Left renal pelvis (tissue), 4 donors: ENCODE measurements at places on chromosomes 16 and 17. TPM values are rescaled to one million over a fixed set of nuclear protein-coding genes. Genes with fewer than 3 reads are reported as not detected.

Gene TBC1D3K
- not detected for polyA plus RNA-seq

Gene PRAC1
- polyA plus RNA-seq = not detected

Gene BPTF
- polyA plus RNA-seq = 110 TPM

Gene MPP2
- polyA plus RNA-seq = 7.7 TPM

Gene C16orf92
- polyA plus RNA-seq = not detected

Gene NOG
- 0.78 TPM for polyA plus RNA-seq

Gene MC1R
- polyA plus RNA-seq = 3.6 TPM

DNA sequence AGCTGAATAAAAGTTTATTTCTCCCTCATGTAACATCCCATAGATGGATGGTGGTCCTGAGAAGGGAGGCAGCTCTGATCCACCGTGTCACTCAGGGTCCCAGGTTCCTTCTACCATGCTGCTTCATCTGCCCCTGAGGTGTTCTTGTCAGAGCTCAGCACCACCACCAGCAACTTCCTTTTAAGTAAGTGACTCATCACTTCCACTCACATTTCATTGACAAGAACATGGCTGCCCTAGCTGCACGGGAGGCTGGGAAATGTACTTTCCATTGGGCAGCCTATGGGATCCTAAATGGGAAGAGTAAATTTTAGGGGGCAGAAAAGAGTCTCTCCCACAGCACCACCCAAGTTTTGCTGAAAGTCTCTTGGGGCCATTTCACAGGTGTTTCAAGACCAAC is 134.7 kb downstream of the USP31 start:
- DNase-seq = no peak

- DNase-seq = no peak
Measured at GRCh38 chr17:67644061-67644460, 73.7 kb upstream of the NOL11 start.

GRCh38 chr17:44917456-44917855 is 2.2 kb upstream of the GFAP start:
- no peak for DNase-seq

- no peak for DNase-seq
Measured at GRCh38 chr16:85652431-85653221, 36.1 kb downstream of the GINS2 start.

- DNase-seq = no peak
Measured at GRCh38 chr16:67204076-67204475, 5.1 kb downstream of the ELMO3 start.

DNA sequence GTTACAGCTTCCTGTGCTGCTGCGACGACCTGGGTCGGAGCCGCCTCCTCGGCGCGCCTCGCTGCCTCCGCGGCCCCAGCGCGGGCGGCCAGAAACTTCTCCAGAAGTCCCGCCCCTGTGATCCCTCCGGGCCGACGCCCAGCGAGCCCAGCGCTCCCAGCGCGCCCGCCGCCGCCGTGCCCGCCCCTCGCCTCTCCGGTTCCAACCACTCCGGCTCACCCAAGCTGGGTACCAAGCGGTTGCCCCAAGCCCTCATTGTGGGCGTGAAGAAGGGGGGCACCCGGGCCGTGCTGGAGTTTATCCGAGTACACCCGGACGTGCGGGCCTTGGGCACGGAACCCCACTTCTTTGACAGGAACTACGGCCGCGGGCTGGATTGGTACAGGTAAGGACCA is 746 bp downstream of the HS3ST2 start:
- no peak for DNase-seq

DNA sequence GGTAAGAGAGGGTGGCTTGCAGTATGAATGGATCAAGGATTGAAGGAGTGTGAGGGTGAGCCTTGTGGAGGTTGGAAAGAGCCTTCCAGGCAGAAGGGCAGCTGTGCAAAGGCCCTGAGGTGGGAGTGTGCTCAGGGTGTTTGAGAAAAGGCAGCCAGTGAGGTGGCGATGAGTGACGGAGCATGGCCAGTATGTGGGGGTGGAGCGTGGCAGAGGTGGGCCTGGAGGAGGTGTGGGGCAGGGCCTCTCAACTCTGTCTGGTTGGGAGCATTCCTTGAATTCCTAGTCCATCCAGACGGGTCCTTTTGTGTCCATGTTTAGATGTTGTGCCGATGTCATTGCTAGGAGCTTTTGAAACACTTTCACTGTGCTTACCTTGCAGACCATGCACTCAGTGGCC is 51.3 kb downstream of the EPN2 start:
- peak; percentile 16 for DNase-seq

DNA sequence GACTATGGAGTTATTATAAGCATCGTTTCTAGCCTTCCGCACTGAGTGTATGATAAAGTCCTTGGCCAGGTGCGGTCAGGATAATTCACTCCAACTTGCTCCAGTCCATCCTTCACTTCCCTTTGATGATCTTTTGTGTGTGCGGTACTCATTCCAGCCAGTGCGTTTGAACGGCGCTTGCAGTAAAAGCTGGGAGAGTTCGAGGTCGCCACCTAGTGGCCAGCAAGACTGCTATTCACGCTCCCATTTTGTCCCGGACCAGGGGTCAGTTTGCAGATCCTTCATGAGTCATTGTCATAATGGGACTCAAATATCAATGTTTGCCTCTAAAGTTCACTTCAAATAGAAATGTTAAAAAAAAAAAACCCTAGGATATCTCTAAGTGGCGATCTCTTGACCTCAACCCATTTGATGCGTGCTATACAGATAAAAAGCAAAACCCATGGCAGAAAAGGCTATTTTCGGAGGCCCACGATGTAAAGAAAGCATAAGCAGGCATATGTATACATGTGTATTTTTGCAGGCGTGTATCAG is 417.1 kb downstream of the TMEM114 start:
- DNase-seq = peak; percentile 72

DNA sequence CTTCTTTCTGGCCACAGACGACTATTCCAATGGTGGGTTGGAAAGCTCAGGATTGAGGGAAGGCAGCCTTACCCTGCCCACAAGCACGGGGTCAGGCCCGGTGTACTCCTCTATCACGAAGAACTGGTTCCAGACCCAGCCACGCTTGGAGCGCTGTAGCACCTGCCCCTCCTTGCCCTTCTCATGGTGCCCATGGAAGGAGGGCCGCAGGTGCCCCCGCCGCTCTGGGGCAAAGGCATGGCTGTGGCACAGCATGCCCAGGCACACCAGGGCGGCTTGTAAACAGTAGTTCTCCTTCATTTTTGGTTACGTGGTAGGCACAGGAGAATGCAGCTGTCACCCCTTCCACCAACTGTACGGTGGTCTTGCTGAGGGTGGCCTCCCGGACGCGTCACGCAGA is 117.3 kb downstream of the CDH11 start:
- no peak for DNase-seq

DNA sequence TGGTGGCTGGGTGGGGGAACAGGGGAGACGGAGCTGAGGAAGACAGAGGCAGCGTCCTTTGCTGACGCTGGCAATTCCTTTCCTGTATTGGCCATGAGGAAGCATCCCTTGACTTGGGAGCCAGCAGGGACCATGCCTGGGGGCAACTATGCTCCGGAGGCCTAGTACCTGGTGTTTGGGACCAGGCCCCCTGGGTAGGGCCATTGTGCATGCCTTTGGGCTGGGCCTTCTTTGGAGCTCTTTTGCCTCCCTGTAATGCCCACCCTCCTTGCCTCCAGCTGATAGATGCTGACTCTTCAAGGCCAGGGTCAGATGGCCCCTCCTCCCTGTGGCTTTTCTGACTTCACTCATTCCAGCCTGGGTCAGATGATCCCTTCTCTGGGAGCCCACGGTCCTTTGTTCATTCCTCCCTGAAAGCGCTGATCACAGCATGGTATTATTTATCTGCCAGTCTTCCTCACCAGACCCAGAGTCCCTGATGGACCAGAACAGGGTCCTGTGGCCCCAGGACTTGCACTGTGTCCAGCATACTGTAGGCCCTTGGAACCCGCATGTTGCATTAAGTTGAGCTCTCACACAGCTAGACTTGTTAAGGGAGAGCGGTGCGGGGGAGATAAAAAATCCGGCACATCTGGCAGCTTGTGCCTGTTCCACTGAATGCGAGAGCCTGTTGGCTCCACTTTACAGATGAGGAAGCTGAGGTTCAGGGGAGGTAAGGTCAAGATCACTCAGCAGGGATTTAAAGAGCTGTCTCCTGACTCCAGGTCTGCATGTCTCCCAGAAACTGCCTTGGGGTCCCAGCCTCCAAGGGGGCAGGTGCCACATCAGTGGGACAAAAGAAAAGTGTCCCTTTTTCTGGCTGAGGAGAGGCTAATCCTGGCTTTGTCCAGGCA is 2.9 kb downstream of the STARD3 start:
- DNase-seq = no peak

GRCh38 chr16:70605283-70605657 is 41.1 kb upstream of the IL34 start:
- no peak for DNase-seq

- DNase-seq = no peak
Measured at GRCh38 chr17:36707904-36708303, 106.5 kb downstream of the MRM1 start.

GRCh38 chr17:83194761-83195329 is 115.4 kb downstream of the METRNL start:
- no peak for DNase-seq

- no peak for DNase-seq
Measured at GRCh38 chr16:50463581-50464324, 84.4 kb upstream of the NKD1 start.

GRCh38 chr17:5241861-5242671 is 7.4 kb upstream of the SCIMP start:
- no peak for DNase-seq

- DNase-seq = no peak
Measured at GRCh38 chr17:36602030-36602748, 806 bp downstream of the MRM1 start.

GRCh38 chr17:7465597-7466275 is 13.7 kb downstream of the ZBTB4 start:
- no peak for DNase-seq

DNA sequence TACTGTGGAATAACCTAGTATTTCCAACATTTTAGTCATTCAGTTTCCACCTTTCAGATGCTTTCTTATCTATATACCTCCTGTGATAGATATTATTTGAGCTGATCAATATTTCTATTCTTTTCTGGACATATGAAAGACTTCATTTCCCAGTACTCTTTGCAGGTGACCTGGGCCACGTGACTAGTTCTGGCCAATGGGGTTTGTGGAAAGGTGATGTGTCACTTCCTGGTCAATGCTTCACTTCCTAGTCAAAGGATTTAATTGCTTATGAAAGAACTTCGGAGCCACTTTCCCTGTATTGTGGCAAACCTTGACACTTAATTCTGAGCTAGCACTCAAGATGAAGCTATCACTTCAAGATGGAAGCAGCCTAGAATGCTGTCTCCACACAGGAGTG is 248.9 kb upstream of the FOXF1 start:
- DNase-seq = no peak

- DNase-seq = no peak
Measured at GRCh38 chr16:79897453-79898146, 297.1 kb upstream of the MAF start.

DNA sequence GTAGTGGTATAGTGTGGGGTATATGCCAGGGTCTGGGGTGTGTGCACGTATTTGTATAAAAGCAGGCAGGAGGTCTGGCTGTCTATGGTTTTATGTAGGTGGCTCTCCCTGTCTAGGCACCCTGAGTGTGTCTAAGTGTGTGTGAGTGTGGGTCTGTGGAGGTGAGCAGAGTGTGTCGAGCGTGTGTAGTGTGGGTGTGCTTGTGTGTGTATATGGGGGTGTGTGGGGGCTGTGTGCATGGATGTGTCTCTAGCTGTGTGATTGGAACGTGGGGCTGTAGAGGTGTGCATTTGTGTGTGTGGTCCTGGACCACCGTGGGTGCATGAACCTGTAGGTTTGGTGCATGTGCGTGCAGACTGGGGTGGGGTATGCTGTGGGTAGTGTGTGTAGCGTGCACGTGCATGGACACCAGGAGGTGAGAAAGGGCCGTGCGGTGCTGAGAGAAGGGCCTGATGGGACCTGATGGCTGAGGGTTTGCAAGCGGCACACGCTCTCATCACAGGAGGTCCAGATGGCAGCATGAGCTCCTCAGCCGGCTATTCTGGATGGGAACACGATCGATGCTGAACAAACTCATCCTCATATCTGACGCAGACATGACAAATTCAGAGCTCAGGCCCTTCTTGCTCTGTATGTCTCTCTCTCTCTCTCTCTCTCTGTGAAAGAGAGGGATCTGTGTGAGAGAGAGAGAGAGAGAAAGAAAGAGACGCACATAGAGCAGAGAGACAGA is 27.7 kb downstream of the SPACA3 start:
- DNase-seq = no peak

- DNase-seq = peak; percentile 45
Measured at GRCh38 chr17:72985882-72986720, 106.4 kb downstream of the SLC39A11 start.

DNA sequence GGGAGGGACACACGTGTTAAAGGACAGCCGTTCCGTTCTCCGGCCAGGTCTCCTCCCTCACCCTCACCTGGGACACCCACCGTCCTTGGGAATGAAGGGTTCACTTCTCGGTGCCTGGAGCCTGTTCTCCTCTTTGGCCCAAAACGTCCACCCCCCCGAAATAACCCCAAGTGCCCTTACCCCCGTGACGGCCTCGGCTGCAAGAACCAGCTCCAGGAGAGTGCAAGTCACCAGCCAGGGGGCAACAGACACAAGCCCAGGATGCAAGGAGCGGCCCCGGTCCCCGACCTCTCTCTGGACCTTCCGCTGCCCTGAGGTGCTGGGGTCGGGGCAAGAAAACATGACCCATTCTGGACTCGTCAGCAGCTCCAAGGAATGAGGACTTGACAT is 20.0 kb upstream of the UBE2I start:
- no peak for DNase-seq

DNA sequence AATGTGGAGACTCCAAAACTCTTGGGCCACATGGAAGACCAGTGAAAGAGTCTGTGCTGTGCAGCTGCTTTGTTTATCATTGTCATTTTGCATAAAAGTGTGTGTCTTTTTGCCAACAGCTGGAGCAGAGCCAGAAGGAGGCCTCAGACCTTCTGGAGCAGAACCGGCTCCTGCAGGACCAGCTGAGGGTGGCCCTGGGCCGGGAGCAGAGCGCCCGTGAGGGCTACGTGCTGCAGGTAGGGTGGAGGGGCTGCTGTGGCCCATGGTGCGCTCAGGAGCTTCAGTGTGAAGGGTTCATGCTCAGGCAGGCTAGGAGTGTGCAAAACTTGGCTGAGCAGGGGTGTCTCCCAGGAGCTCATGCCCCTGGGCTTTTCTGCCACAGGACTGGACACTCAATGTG is 45.0 kb downstream of the PLD6 start:
- DNase-seq = no peak

DNA sequence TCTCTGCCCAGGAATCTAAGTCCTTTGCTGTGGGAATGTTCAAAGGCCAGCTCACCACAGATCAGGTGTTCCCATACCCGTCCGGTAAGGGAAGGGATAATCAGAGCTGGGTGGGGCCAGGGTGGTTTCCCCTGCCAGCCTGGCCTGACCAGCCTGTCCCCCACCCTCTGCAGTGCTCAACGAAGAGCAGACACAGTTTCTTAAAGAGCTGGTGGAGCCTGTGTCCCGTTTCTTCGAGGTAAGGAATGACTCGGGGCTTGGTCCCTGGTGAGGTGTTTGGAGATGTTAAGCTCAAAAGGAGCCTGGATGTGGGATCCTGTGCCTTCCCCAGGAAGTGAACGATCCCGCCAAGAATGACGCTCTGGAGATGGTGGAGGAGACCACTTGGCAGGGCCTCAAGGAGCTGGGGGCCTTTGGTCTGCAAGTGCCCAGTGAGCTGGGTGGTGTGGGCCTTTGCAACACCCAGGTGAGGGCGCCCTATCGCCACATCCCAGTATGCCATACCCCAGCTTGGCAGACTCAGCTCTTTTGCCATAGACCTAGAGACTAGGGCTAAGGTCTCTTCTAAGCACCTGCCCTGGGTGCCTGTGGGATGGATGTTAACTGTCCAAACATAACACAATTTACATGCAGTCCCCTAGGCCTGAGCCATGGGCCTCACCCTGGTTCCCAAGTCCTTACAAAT is 997 bp downstream of the ACADVL start:
- no peak for DNase-seq

GRCh38 chr17:67853703-67854102 is 28.4 kb downstream of the BPTF start:
- no peak for DNase-seq
